CD4-positive, alpha-beta T cell treated with Interleukin-6 for 4 hours (primary cell): ENCODE measurements at places on chromosomes 13 and 19.

- peak; percentile 63 for DNase-seq
These were observed 21.1 kb upstream of the CEACAM21 start for GRCh38 chr19:41554907-41555306.

DNA sequence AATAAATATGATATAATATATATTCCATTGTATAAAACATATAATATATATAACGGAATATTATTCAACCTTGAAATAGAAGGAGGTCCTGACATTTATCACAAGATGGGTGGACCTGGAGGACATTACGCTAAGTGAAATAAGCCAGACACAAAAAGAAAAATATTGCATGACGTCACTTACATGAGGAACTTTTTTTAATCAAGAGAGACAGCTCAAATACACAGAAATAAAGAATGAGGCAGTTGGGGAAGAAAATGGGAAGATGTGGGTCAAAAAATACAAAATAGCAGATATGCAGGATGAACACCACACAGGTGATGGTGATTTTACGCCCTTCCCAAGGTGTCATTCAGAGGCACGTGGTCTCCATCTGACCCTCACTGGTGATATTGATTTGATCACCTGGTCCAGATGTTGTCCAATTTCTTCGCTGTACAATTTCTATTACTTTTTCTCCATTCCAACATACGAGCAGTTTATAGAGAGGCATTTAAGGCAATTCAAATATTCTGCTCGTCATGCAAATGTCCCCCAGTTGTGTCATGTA, 513 bp upstream of the ZNF317 start:
- no peak for DNase-seq

GRCh38 chr13:81848291-81848690, 1507.4 kb upstream of the SPRY2 start:
- no peak for DNase-seq

DNA sequence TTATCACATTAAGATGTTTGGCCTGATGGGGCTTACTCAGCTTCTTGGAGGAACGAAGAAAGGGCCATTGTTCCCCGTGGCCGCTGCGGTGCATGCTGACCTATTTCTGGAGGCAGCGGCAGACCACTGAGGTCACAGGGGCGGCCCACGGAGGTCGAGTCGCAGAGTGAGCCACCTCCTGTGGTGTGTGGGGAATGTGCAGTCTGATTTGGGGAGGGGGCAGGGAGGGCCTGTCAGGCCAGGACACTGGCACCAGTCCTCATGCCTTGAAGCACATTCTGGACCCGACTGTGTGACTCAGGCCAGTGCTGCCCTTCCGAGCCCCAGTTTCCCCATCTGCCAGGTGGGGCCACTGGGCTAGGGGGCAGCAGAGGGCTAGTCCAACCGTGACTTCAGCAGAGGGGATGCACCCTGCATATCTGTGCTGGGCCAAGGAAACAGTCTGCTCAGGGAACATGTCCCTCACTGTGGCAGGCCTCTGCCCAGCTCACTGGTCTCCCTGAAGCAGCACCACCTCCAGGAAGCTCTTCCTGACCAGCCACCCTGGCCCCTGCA, 6.3 kb downstream of the SLC7A10 start:
- DNase-seq: no peak

- no peak for DNase-seq
These were observed 1468.6 kb upstream of the MIR17HG start for GRCh38 chr13:89878904-89879303.

- DNase-seq: no peak
These were observed 67.9 kb downstream of the CCDC70 start for GRCh38 chr13:51929699-51930098.

- DNase-seq: no peak
These were observed 99.4 kb downstream of the ZMYM2 start for GRCh38 chr13:20057963-20058362.

- DNase-seq: no peak
These were observed 605 bp upstream of the CDK8 start for GRCh38 chr13:26253262-26253786.

DNA sequence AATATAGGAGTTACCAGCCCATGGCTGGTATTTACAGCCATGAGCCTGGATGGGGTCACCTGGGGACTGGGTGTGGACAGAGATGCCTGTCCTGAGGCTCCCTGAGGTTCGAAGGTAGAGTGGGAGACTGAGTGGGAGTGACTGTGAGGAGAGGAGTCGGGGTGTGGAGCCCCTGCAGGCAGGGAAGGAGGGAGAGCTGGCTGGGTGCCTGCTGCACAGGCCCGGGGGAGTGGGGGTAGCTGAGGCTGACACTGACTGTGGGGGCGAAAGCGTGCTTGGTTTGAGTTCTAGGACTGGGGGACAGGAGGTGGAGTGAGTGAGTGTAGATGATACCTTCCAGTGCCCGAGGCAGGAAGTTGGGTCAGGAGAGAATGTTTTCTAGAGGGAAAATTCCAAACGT, 7.1 kb downstream of the RAB11B start:
- no peak for DNase-seq

DNA sequence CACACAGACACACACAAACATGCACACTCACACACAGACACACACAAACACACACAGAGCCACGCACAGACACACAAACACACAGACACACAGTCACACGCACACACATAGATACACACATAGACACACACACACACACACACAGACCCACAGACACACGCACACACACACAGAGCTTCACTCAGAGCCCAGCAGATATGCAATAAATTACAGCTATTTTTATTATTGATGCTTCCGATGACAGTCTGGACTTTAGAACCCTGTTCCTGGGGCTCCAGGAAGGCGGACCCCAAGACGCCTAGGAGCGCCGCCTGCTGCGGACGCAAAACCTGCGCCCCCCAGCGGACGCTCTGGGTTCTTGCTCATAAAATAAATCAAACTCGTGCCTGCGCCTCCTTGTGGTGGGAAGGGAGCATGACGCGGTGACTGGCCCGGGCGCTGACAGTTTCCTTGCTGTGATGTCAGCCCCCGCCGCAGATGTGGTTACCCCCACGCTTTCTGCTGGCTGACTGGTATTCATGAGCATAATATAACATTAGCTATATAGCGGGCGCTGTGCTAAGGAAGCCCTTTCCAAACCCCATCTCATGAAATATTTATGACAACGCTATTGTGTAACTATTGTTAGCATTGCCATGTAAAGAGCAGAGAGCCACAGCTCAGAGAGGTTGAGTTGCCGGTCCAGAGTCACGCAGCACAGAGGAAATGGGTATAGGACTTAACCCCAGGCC, 64.4 kb upstream of the TM9SF2 start:
- DNase-seq: peak; percentile 96

GRCh38 chr13:49098771-49099512, 121.2 kb upstream of the MLNR start:
- no peak for DNase-seq

DNA sequence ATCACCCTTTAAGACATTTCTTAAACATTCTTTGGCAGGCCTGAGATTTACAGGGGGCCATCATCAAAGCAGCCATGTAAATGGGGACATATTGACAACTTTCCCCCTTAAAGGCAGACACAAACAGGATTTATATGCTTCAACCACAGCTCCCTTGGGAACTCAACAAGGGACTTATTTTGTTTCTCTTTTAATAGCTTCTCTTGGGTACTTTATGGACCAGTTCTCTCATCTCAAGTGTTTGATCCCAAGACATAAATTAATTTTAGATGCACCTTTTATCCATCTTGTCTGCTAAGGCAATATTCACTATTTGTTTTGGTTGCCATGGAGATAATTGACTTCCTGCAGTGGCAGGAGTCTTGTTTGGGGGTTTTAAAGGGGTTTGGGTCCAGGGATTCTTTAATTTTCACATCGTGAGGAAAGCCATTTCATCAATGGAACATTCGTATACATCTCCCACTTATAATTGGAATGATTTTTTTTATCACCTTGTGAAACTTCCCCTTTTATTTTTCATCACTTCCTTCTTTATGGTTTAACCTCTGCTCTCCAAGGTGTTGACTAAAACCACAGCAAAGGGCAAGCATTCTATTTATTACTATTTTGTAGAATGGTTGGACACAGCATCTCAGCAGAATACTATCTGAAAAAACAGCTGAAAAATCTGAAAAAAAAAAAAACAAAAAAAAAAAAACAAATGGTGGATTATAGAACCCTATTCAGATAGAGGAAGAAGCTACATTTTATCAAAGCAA, 726.0 kb downstream of the DIAPH3 start:
- no peak for DNase-seq

GRCh38 chr19:15433519-15434069, 14.8 kb upstream of the AKAP8L start:
- DNase-seq: no peak

DNA sequence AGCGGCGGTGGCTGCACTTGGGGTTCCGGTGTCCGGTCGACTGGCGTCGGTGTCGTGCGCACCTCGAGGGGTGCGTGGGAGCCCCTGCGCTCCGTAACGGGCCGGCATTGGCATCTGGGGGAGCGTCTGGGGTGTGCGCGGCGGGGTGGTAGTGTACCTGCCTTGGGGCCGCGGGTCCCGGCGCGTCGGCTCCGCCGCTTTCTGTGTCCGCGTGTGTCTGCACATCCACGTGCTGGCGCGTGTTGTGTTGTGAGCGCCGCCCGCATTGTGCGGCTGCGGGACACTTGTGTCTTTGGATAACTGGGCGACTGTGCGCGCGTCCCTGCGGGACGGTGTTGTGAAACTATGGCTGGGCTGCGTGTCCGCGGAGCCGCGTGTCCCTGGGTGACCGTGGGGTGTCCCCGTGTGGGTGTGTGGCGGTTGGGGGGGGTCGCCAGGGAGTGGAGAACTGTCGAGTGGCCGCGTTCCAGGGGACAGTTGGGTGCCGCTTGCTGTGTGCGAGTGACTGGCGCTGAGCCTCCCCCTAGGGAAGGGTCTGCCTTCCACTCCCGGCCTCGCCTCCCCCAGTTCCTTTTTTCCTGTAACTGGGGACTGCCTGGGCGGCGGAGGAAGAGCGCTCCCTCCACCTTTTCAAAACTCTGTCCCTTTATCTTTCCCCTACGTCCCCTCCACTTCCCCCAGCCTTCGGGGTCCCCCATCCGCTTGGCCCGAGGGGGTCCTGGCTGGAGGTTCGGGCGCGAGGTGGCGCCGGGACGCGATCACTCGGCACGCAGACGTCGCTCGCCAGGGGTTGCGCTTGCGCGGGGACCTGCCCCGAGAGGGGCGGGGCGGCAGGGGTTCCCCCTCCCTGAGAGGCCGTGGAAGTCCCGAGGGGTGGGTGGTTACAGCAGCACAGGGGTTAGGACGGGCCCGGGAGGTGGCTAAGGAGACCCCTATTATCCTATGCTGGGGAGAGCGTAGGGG, 5.7 kb upstream of the NFIC start:
- peak; percentile 84 for DNase-seq

- DNase-seq: no peak
These were observed 40.7 kb upstream of the DOCK9 start for GRCh38 chr13:99018418-99019180.

GRCh38 chr19:2253106-2254063, 2.8 kb downstream of the JSRP1 start:
- peak; percentile 71 for DNase-seq

DNA sequence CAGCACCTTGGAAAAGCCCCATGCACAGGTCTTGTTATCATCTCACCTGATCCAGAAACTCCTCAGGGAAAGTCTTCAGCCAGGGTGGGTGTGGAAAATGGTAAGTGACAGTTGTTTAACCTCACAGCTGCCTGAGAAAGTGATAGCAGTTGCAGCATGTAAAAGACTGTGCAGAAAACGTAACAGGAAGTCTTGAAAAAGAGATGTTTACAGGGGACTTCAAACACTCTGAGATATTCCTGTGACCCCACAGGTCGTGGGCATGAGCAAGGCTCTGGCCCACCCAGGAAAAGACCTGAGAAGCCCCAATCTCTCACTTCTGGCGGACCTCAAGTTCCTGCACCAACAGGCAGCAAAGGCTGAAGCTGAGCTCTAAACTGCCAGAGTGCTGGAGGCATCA, 826.9 kb downstream of the UQCRFS1 start:
- no peak for DNase-seq

GRCh38 chr19:18588611-18589379, at the start of gene REX1BD:
REX1BD (plus strand) TSS chr19:18588798; CDS start chr19:18588802, 4 bp downstream.
- DNase-seq: peak; percentile 94

- no peak for DNase-seq
These were observed 56.7 kb upstream of the MED4 start for GRCh38 chr13:48151363-48152161.

DNA sequence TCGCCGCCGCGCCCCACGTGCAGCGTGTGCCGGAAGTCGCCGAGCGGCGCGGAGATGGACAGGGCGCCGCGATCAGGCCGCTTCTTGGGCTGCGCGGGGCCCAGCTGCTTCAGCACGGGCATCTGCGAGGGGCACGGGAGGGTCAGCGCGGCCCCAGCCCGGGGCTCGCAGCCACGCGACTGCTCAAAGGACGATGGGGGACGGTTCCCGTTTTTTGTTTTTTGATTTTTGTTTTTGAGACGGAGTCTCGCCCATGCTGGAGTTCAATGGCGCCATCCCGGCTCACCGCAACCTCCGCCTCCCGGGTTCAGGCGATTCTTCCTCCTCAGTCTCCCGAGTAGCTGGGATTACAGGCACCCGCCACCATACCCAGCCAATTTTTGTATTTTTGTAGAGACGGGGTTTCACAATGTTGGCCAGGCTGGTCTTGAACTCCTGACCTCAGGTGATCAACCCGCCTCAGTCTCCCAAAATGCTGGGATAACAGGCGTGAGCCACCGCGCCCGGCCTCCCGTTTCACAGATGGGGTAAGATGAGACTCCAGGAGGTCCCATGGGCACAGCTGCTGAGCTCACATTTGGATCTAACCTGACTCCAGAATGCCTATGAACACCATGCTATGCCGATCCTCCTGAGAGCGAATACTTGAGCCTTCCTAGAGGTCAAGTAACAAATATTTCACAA, 2.0 kb upstream of the LENG9 start:
- no peak for DNase-seq

DNA sequence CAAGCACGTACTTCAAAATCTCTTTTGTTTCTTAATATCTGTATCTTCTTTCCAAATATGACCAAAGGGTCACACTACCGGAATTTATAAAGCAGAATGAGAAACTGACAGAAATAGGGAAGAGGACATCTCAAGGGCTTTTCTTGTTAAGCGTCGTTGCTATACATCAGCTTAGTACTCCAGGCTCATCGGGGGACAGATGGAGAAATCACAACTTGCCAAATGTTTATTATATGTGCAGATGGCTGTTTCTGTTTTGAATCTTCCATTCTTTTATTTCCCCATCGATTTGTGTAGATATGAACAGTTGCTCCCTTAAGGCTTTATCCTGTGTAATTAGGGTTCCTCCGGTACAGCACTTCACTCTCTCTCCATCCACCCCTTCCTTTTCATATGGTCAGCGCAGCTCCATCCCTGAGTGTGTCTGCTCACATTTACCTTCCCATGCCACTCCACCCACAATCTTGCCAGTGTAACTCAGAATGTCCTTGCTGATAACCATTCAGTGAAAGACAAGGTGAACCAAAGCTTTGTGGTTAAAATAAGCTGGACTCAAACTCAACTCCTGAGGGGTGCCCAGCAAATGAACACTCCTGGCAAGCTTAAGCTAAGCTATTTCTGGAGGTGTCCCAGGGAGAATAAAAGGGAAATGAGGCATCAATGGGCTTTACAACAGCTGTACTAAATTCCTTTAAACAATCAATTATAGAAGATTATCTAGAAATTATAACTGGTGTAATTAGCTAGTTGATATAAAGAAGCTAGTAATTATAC, 51.3 kb downstream of the TBC1D4 start:
- DNase-seq: no peak
